ENCODE measurements at places on chromosomes 3 and 15. TPM values are rescaled to one million over a fixed set of nuclear protein-coding genes. Genes with fewer than 3 reads are reported as not detected.

Gene PAK6
- 4.8 TPM for polyA plus RNA-seq

Gene RNF13
- polyA plus RNA-seq, result 57.4 TPM

DNA sequence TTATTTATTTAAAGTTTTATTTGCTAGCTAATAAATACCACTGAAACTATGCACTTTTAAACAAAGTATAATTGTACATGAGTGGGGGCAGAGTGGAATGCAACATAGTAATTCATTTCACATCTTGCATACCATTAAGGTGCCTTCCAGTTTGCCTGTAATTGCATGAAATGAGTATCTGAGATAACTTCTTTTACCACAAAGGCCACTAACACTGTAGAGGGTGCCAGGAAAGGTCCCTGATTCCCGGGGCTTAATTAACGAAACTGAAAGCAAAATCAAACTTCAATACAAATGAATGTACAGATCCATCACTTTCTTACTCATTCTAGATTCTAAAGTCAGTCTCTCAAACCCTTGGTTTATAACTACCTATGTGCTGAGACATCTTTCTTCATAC lies 2.1 kb downstream of the CD47 start:
- DNase-seq, result no peak

DNA sequence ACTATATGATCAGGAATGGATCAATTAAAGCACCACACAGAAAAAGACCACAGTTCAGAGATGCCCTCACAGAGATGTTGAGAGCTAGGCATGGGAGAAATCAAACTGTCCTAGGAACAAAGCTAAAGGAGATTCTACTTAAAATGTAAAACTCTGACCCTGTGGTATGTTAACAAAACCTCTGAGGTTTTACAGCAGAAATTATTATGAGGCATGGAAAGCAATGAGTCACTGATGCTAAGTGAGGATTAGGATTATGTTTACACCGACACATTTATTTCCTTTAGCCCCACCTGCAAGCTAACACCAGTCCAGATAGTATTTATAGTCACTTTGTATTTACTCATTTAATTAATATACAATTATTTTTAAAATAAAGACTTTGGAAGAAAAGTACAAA lies 1242.2 kb downstream of the OTOL1 start:
- no peak for DNase-seq

GRCh38 chr15:26866298-26867199 lies at the start of gene GABRA5:
Gene GABRA5 (plus strand): TSS chr15:26867062. CDS start chr15:26869249, 2,187 bp downstream.
- no peak for DNase-seq

DNA sequence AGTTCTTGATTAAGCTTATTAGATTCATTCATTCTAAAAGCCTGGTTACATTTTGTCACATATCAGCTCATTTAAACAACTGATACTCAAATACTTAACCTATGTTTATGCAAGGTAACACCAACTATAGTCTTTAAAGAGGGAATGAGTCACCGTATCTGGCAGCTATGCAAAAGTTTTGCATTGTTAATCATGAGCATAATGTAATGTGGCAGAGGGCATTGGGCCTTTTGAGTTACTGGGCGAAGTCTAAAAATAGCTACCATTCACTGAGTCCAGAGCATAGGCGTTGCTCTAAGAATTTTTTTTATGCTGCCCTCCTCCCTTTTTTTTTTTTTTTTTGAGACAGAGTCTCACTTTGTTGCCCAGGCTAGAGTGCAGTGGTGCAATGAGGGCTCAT lies 277.7 kb upstream of the ZNF717 start:
- DNase-seq, result no peak

Gene GNAT1
- polyA plus RNA-seq, result not detected

Gene AHSG
- polyA plus RNA-seq, result 35.6 TPM

DNA sequence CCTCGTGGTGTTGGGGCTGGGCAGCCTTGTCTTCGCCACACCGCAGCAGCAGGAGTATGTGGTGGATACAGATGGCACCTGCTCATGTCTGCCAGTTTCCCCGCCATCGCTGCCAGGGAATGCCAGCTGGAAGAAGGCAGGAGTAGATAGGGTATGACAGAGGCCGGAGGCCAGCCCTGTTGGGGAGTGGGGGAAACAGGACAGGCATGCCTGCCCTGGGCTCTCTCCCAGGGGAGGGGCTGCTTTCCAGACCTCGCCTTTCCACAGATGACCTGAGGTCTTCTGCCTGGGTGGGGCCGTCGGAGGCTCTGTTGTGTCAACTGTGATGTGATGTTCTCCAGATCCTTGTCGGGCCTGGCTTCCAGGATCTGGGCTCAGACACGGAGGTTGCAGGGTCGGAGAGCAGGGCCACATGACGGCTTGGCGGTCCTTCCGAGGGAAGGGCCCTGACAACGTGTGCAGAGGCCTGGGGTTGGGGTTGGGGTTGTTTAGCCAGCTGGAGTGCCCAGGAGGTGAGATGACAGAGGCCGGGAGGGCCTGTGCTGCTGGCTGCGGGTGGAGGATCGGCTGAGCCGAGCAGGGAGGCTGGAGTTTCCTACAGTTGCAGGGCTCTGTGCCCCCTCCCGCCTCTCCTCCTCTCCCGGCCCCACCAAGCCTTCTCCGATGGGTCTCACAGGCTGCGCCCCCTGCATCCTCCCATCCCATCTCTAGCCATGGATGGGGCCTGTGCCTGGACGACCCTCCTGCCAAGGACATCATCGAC lies 102.0 kb downstream of the TBC1D2B start:
- no peak for DNase-seq

DNA sequence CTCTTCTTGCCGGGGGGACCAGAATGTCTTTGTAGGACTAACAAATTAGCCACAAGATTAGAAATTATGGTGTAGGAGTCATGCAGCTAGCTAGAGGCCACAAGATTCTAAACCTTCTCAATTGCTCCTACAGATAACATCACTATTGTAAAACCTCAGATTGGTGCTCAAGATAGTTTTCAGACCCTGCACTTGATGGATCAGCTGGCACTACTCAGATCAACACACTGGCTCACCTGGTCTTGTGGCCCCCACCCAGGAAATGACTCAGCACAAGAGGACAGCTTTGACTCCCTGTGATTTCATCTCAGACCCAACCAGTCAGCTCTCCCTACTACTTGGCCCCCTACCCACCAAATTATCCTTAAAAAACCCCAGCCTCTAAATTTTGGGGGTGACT lies 124.1 kb upstream of the RASGRP1 start:
- DNase-seq, result no peak

DNA sequence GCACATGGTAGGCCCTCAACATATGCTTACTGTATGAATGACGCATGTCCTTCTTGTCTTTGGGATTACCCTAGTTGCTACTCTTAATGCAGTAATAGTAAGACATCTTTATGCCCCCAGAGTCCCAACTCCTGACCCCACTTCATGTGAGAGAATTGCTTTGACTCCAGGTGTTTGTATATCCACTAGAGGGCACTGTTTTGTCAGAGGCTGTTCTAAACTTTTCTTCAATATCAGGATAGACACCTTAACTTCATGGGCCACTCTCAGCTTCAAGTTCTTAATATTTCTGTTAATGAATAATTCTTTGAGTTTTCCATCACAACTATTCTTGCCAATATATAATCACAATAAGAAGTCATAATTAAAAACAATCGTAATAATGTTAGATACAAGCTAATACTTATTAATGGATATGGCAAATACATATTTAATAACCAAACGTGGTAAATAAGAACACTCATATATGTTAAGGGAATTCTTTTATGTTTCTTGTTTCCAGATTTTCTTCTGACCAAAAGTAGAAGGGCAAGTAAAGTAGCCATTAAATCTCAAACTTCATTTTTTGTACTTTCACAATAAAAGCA lies 337.2 kb upstream of the DNAJC19 start:
- peak; percentile 8 for DNase-seq

- DNase-seq, result peak; percentile 83
Observed at GRCh38 chr15:38879909-38880471, 315.4 kb upstream of the RASGRP1 start.

DNA sequence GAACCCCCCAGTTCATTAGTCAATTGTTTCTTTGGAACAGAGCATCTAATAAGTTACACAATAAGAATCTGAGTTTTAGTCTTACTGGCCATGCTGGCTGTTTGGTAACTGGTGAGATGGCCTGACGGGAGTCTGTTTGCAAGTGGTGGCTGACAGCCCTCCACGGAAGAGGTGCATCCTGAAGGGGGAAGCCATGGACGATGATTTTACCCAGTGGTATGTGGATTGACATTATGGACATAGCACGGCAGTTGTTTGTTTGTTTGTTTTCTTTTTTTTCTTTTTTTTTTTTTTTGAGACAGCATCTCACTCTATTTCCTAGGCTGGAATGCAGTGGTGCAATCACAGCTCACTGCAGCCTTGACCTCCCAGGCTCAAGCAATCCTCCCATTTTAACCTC lies 156.0 kb downstream of the RPLP1 start:
- DNase-seq, result no peak

Gene TMED3
- polyA plus RNA-seq, result 59.5 TPM

DNA sequence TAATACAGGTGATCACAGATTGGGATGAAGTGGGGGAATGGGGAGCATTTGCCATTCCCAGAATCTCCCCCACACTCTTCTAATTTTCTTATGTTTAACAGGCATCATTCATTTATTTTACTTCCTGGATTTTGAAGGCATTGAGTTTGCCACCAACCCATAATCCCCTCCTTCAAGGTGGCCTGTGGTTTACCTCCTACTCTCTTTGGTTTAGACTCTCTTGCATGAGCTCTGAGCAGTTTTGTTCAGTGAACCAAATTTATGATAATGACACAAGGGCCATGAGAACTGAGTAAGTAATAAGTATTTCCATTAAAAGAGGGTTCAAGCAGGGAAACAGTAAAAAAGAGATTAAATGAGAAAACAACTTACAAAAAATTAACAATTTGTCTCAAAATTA lies 703.1 kb upstream of the CFAP20DC start:
- no peak for DNase-seq

DNA sequence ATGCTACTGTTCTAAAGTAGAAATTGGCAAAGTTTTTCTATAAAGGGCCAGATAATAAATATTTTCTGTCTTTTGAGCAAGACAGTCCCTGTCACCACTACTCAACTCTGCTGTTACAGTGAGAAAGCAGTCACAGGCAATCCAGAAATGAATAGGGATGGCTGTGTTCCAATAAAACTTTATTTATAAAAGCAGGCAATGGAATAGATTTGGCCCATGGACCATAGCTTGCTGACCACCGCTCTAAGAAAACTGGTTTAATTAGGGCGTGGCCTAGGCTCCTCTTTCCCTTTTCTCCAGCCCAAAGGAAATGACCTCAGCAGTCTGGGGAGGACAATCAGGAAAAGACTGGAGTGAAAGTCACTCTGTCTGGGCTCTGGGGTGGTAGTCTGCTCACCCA lies 183.8 kb downstream of the MEGF11 start:
- DNase-seq, result no peak

DNA sequence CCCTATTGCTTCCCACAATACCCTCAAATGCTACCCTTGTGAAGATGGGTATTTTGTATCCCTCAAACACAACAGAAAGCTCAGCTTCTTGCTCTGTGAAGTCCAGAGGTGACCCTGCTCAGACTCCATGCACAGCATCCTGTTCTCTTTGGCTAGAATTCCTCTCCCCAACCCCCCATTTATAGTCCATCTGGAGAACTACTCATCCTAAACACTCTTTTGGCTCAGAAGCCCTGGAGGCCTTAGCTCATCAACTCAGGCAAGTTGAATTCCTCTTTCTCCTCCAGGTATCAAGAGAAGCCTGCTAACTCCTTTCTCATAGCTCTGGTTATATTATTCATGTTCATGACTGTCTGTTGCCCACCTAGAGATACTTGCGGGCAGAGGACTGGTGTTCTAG lies 18.3 kb upstream of the GASK1A start:
- no peak for DNase-seq

Gene BOC
- polyA plus RNA-seq, result 27.2 TPM

- DNase-seq, result no peak
Observed at GRCh38 chr3:175479800-175480199, 620.7 kb downstream of the NAALADL2 start.

Gene ISG20
- 1.0 TPM for polyA plus RNA-seq

Gene NR2E3
- 0.77 TPM for polyA plus RNA-seq

- DNase-seq, result no peak
Observed at GRCh38 chr3:3499012-3499562, 300.1 kb upstream of the LRRN1 start.

DNA sequence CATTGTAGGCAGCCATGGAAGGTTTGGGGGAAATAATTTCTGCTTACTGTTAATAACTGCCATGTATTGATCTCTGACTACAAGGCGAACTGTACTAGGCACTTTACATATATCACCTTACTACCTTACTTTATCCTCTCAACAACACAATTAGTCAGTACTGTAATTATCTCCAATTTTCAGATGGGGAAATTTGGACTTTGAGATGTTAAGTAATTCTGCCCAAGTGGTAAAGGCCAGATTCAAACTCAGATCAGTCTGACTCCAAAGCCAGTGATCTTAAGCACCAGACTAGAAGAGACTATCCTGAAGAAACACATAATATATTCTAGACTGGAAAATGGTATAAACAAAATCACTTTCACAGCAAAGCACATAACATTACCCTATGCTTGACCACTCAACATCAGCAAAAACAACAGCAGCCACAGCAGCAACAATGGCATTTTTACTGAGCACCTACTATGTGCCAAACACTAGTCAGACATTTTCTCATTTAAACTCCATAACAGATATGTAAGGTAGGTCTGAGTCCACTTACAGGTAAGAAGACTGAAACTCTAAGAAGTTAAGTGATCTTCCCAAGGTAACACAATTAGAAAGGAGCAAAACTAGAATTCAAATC lies 13.1 kb downstream of the MTHFS start:
- no peak for DNase-seq

- DNase-seq, result no peak
Observed at GRCh38 chr3:100586832-100587231, 22.6 kb upstream of the ADGRG7 start.

DNA sequence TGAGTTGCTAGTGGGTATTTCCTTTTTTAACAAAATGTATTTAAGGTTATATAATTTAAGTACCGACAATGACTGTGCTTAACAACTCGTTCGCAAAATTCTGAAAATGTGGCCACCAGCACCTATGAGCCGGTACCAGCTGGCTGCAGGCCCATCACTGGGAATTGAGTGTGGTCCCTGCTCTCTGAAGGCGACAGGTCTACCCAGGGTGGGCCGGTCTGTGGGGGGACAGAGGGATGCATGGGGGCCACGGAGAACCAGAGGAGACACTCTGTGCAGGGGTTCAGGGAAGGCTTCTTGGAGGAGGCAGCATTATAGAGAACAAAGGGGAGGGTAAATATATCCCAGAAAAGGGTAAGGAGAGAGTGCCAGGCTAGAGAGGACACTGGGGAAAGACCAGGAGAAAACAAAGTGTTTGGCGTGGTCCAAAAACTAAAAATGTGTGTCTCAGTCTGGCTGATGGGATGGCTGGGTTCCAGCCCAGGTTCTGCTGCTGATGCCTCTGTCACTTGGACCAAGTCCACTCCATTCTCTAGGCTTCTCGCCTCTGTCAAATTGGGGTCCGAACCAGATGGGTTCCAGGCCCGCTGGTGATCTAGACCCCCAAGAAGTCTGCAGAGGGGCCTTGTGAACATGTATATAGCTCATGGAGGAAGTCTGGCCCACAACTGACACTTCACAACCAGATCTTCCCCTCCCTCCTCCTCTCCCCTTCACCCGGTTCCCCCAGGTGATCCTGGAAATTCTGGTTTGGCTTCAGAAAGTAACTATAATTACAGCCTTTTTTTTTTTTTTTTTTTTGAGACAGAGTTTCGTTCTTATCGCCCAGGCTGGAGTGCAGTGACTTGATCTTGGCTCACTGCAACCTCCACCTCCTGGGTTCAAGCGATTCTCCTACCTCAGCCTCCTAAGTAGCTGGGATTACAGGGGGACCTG lies 10.7 kb upstream of the CYP11A1 start:
- no peak for DNase-seq

GRCh38 chr3:33775363-33775762 lies 23.1 kb upstream of the PDCD6IP start:
- no peak for DNase-seq

Gene GABRR3
- not detected for polyA plus RNA-seq
